Stimulated activated CD4-positive, alpha-beta T cell treated with anti-CD3 and anti-CD28 coated beads, Interleukin-2, amount 100 ng/mL, for 24 hours (primary cell): ENCODE measurements at places on chromosomes 6 and 20.

- no peak for DNase-seq
Measured at GRCh38 chr6:11923621-11924020, 88.5 kb upstream of the HIVEP1 start.

- DNase-seq, result no peak
Measured at GRCh38 chr6:119497988-119498727, 148.6 kb upstream of the MAN1A1 start.

DNA sequence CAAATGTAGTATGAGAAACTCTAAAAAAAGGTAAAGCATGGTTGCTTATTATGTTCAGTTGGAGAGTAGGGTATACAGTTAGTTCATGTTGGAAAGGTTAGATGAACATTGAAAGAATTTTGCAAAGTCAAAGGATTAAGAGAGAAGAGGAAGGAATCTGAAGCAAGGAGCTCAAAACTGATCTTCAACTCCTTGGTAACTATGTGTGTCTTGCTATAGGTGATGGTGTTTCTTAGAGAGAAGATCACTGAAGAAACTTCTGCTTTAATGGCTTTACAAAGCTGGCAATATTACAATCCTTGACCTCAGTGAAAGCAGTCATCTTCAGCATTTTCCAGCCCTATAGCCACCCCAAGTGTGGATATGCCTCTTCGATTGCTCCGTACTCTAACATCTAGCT, 4.7 kb downstream of the HLA-DRA start:
- DNase-seq, result no peak

GRCh38 chr20:32206760-32207625, 550 bp downstream of the PLAGL2 start:
- no peak for DNase-seq

DNA sequence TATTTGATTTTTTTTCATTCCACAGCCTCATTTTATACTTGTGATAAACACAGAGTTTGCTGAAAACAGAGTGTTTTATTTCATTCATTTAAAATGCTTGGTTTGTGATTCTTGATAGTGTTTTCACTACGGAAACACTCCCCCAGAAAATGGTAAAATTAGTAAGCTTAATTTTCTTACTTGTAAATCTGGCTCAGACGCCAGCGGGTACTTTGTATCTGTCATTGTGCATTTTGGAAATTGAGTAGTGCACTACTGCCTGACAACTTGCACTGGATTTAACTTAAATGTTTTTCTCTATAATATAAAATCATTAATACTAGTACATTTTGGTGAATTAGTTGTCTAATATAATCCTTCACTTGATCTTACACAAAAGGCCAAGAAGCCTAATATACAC, 37.0 kb upstream of the HINT3 start:
- DNase-seq, result no peak

GRCh38 chr20:7665376-7665775, 274.9 kb downstream of the HAO1 start:
- no peak for DNase-seq

DNA sequence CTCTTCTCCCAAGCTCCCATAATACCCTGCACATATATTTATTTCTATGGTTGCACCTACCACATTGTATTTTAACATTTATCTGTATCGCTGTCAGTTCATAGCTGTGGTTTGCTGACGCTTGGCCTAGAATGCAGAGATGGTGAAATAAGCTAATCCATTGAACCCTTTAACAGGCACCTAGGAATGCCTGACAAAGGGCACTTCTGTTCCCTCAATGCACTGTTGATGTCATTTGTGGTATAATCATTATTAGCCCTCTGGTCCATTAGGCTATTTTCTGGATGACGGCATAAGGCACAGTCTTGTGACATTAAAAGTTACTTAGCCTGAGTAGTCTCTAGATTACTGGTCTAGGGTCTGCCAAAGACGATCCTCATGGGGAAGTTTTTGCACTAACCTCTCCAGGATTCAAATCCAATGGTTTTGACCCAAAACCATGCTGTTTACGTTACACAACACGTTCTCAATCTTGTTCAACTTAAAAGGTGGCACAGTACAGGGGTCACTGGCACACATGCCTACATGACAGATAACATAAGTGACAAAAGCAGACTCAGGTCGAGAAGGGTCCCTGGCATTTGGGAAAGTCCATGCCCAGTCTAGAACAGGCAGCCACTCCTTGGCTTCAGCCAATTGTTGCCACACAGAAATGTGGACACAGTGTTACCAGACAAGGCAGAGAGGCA, 2.1 kb upstream of the YWHAB start:
- DNase-seq, result no peak

DNA sequence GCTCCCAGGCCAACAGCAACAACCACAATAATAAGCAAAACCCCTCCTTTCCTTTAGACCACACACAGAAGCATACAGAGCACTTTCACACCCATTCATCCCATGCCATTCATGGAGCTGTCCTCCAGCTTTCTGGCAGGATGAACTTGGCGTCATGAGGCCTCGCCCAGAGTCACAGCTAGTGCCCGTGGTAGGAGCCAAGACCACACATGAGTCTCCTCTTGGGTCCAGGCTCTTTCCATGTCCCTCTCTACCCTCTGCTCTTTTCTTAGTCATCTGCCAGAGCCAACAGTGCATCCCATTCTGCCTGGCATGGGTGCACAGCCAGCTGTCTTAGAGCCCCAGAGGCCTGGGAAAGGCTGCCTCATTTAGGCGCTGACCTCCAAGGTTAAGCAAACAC, 1.8 kb upstream of the TGM3 start:
- DNase-seq, result no peak

GRCh38 chr20:434661-435419, 26.7 kb downstream of the RBCK1 start:
- DNase-seq, result no peak

- DNase-seq, result no peak
Measured at GRCh38 chr20:37366743-37367142, 20.8 kb downstream of the SRC start.

DNA sequence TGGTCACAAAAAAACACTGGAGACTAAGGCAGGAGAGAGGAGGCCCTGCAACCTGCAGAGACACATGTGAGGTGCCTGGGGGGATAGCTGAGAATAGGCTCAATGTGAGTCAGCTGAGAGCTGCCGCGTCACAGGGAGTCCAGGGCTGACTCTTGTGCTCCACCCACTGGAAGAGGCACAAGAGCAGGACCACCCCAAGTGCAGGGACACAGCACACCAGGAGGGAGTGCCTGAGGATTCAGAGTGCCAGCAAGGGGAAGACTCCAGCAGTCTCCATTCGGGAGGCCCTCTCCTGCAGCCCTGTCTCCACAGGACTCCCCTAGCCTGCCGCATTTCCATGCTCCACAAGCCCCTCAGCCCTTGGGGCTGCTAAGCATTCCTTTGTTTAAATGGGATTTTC, 105.5 kb downstream of the HUS1B start:
- DNase-seq, result peak; percentile 51

GRCh38 chr6:16933961-16934360, 167.9 kb upstream of the STMND1 start:
- no peak for DNase-seq

DNA sequence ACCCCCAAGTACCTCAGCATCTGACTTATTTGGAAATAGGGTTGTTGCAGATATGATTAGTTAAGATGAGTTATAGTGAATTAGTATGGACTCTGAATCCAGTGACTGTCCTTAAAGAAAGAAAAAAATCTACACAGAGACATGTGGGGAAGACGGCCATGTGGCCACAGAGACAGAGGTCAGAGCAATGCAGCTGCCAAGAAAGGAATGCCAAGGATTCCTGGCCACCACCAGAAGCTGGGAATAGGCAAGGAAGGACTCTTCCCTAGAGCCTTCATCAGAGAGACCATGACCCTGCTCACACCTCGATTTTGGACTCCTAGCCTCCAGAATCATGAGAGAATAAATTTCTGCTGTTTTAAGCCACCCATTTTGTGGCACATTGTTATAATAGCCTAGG, 81.8 kb downstream of the FYN start:
- DNase-seq, result no peak

DNA sequence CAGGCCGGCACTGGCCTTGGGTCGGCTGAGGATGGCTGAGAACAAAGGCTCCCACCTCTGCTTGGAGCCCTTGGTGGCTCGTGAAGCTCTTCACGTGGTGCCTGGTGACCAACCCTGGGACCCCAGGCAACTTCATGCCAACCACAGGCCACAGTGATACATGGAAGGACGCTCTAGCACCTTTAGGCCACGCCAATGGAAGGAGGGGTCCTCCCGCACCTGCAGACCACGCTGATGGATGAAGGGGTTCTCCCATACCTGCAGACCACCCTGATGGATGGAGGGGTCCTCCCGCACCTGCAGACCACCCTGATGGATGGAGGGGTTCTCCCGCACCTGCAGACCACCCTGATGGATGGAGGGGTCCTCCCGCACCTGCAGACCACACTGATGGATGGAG, 62.5 kb downstream of the ERMARD start:
- no peak for DNase-seq

GRCh38 chr6:20186981-20187380, 25.3 kb downstream of the MBOAT1 start:
- DNase-seq, result no peak

DNA sequence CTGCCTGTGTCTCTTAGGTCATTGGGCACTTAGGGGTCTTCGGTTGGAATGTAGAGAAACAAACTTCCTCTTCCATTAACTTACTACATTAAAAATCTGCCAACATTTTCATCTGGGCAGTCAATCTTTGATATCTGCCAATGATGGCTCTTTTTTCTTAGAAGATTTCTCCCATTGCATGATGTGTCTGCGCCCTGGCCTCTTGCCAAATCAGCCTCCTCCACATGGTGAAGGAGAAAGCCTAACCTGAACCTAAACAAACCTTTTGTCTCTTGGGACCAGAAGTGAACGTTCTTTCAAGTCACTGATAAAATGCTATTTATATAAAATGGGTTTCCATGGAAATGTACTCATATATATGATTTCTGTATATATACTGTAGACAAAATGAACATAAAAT, 998.9 kb upstream of the GJE1 start:
- DNase-seq, result no peak
